Motor neuron (in vitro differentiated cells): ENCODE measurements at places on chromosomes 4 and X.

GRCh38 chrX:136999024-136999423, 34.8 kb downstream of the GPR101 start:
- no peak for ATAC-seq

GRCh38 chrX:27057883-27058282, 405.3 kb downstream of the PPP4R3C start:
- ATAC-seq, result no peak

DNA sequence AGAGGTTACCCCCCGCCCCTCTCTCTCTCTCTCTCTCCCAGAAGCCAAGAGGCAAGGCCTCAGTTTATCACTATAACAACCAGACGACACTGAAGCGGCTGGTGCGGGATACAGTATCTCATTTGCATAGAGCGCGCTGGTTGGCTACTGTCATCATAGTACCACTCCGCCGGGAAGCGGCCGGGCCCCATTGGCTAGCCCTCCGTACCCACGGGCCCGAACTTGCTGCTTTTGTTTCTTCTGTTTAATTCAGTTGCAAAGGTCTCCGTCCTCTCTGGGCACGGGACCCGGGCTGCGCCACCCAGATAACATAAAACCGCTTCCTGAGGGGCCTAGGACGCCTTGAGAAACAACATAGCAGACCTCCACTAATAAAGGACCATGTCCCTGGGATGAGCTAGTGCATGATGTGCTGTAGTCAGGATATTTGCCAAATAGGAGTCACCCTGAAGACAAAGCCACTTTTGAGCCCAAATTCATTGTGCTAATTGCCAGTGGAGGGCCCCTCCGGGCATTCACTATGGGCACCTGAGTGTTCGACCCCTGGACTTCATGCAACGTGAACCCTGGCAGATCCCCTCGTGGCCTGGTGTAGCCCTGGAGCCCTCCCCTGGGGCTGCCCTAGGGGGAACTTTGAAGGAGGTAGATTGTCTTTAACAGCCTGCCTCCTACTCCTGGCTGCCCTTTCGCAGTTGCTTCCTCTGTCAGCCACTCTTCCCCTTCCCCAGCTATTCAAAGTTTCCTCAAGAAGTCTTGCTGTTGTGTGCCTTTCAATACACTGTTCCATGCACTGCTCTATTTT, at the start of gene PCYT1B:
TSS of gene PCYT1B (minus strand) at position 91 of the 802 bp plus-strand sequence. CDS start 242 bp downstream, outside the sequence.
- peak; percentile 94 for ATAC-seq

DNA sequence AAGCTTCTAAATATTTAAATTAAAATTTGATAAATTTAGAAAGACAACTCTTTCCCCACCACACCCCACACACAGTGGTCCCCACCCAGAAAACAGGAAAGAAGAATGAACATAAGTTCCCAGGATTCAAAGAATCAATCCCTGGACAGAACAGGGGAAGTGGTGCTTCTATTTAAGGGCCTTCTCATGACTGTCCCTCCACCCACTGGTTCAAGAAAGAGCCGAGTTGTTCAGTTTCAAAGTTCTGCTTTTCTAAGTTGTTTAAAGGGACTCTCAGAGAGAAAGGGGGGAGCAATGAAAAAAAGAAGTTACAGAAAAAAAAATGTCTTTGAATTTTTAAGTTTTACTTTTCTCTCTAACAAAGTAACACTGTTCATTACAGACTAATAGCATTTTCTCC, 195.8 kb downstream of the PDGFC start:
- peak; percentile 5 for ATAC-seq

DNA sequence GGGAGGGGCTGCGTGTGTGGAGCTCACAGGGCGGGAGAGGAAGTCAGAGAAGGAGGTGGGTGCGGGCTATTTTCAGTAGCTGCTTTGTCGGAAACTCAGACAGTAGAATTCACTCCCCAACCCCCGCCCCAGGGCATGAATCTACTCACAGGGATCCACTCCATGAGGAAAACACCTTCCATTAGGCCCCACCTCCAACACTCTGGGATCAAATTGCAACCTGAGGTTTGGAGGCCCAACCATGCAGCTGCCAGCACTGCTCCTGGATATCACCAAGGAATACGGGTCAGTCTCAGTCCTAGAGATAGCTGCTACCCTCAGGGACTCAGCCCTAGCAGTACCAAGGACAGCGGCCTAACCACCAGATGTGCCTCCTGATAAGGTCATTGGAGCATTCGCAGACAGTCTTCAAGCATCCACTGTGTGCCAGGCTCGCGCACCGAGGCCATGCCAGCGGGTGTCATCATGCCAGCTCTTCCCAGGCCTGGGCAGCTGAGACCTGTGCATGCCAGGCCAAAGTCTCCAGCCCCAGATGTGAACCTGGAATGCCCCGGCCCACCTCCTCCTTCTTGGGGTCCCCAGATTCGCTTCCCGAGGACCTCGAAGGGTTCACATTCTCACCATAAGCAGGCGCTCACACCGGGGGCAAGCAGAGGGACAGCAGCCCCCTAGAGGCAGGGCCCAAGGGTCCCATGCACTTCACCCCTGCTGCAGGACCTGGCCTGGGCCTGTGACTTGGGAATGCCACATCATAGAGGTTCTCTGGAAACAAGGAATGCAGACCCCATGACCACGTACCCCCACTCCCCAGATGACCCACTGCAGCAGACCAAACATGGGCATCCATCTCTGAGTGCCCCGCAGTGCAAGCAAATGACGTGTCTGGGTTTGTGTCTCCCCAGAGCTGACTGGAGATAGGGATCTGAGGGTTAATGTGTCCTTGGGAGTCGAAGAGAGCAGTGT, 102.3 kb downstream of the ADRA2C start:
- ATAC-seq, result no peak

DNA sequence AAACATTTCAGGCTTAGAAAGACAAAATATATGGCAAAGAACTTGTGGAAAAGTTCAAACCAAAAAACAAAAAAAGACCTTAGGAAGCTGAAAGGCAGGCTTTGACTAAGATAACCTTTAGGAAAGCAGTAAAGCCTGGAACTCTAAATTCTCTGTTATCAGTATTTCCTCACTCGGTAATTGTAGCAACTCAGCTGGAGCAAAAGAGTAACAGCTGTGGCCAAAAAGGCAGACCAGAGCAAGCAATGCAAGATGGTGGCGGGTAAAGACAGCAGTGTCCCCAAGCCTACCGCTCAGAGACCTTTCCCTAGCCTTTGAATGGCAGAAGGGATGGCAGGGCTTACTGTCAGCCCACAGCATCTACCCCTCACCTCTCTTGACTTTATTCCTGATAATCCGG, 63.1 kb upstream of the KLHL13 start:
- no peak for ATAC-seq

DNA sequence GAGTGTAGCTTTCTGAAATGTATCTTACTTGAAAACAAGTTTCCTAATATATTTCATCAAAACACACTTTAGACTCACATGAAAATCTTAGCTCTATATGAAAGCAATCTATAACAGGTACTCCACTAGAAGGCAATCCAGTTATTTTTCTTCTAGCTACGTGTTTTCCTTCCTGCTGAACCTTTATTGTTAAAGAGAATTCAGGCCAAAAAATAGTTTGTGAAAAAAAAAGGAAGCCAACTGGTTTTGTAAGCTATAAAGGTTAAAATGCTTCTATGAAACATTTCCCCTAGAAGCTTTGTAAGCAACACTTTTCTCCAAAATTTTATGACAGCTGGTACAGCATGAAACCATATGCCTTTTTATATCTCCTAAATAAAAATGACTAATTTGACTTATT, 304.7 kb upstream of the DIAPH2 start:
- ATAC-seq, result no peak

DNA sequence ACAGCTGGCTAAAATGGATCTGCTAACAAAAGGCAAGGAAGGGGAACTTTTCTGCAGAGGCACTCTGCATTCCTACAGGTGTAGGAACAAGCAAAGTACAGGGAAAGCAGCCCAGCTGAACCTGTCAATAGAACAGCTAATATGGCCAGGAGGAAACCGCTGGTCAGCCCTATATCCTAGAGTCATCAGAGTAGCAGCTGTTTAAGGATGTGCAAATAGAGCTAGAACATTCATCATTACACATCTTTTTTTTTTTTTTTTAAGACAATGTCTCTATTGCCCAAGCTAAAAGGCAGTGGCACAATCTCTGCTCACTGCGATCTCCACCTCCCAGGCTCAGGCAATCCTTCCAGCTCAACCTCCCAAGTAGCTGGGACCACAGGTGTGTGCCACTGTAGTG, 163.0 kb downstream of the BTC start:
- peak; percentile 57 for ATAC-seq

DNA sequence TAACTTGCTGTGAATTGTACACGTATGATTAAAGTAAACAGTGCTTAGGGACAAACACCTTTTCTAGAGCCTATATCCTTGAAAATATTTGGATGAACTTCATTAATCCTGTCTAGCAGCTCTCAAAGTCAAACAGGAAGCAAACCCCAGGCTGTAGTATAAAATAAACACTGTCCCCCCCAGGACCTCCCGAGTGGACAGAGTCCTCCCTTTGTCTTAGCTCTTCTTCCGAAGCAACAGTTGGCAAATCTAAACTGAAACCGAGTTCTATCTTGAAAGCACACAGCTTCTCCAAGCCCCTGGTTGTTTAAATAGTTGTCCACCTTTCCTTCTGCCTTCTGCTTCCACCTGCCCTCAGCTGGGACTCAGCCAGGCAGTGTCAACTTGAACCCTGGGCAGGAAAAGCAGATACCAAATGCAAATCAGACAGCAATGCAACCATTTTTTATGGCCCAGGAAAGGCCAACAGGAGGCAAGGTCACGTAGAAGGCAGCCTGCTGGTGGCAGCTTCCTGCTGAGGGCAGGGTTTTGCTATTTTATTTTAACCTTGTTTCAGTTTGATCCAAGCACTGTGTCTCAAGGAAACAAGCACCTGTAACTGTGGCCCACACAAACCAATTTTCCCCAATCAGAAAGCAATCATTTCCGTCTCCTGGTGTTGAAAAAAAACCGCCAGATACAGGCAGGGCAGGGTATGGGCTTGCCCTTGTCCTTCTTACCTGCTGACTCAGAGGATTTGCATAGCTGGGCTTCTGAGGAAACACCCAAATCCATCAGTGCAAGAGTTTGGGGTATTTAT, 110.3 kb upstream of the KIT start:
- ATAC-seq, result peak; percentile 33

- ATAC-seq, result no peak
Measured at GRCh38 chr4:137896221-137896737, 345.9 kb downstream of the SLC7A11 start.

DNA sequence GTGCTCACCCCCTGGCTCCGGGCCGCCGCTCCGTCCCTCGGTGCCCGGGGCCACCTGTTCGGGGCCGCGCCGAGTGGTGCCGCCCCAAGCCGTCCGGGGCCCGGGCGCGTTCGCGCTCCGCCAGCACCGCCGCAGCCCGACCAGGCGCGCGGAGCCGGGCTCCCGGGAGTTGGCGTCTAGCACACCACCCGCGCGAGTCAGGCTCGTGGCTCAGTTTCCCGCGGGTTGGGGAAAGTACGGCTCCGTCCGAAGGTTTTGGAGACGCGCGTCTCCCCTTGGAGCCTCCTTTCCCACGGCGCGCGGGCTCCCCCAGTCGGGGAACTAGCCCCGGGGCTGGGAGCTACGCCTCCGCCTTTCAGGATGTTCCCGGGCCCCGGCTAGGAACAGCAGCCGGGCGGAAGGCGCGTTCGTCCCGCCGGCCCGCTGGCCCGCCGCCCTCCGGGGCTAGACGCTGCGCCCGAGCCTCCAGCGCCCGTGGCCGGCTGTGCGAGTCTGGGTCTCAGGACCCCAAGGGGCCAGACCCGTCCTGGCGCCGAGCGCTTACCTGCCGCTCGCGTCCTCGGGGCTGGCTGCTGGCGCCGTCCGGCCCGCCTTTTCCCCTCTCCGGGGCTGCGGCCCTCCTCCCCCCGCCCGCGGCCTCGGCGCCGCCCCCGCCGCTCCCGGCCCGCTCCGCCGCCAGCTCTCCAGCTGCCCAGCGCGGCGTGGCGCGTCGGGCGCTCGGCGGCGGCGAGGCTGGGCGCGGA, at the start of gene ADGRG2:
TSS of gene ADGRG2 (minus strand) at position 571 of the 743 bp plus-strand sequence. CDS start 53,634 bp downstream, outside the sequence.
- peak; percentile 73 for ATAC-seq

- ATAC-seq, result no peak
Measured at GRCh38 chr4:82901183-82901718, 716 bp downstream of the THAP9 start.

DNA sequence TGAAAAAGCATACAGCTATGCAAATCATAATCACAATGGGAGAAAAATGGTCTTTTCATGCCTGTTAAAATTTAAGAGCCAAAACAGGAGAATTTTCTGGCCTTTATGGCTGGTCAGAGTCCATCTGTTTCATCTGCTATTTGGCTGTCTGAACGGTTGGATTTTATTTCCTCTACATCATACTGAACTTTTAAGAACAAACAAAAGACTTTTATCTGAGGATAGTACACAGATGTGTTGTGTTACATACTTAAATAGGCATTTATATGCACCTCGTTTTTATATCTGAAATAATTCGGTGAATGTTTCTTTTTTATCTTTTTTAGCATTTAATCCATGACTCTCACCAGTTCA, 18.0 kb upstream of the WWC2 start:
- no peak for ATAC-seq

DNA sequence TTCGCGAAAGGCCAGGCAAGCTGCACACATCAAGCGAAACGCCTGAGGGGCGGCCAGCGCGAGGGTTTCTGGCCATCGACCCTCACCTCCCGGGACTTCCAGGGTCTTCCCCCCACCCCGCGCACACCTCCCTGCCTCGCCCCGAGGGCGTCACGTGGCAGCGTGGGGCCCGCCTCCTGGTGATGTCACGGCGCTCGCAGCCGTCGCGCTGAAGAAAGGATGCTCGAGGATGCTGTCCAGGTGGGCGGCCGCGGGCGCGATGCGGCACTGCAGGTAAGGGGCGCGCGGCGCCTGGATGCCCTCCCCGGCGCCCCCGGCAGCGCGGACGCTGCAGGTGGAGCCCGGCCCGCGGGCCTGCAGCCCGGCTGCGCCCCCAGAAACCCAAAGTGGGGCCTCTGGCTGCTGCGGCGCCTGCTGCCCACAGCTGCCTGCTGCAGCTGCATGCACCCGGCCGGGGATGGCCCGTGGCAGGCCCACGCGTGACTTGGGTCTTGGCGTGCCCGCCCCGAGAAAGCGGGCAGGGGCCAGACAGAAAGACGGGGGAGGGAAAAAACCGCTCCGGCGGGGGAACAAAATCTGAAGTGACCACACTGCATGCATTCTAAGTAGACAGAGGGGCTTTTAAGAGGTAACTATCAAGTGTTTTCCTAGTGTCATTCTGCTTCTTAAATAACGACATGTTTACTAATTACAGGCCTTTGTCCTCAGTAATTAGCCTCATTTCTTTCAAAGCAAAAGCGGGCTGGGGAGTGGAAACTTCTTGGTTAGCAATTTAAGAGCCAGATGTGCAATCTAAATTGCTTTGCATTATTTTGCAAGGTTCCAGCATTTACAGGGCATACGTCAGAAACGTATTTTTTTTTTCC, 1.7 kb downstream of the CLCN4 start:
- ATAC-seq, result peak; percentile 77

GRCh38 chrX:123962006-123962467, 531 bp downstream of the STAG2 start:
- ATAC-seq, result no peak

DNA sequence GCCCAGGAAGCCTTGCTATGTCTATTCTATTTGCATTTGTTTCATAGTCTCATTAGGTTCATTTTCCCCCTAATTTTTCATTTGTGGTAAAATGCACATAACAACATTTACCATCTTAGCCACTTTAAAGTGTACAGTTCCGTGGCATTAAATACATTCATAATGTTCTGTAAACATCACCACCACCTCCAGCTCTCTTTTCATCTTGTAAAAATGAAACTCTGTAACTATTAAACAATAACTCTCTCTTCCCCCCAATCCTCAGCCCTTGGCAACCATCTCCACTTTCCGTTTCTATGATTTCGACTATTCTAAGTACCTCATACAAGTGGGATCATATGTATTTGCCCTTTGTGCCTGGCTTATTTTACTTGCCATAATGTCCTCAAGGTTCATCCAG, 19.9 kb downstream of the ARHGEF38 start:
- no peak for ATAC-seq

- no peak for ATAC-seq
Measured at GRCh38 chr4:142248946-142249345, 597.2 kb downstream of the INPP4B start.

- no peak for ATAC-seq
Measured at GRCh38 chrX:13250826-13251580, 68.8 kb downstream of the ATXN3L start.
